ENCODE measurements at places on chromosomes 7 and 10.
A peak's percentile ranks its signal among the peaks of the same experiment; 100 is the strongest.

DNA sequence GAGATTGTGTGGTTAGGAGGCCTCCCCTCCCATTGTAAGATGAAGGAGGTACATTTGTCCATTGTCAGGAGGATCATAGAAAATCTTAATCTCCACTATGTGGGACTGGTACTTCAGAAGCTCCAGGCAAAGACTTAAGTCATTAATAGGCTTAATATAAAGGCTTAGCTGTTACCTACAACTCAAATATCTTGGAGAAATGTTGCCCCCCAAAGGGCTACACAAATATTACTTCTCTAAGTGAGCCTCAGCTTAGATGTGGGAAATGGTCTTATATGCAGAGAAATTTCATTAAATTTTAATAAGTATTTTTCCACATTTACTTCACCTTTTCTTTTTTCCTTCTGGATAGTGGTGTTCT lies 27.2 kb downstream of the TAS2R41 start:
- no peak for DNase-seq

GRCh38 chr7:130278860-130279259 lies 12.2 kb downstream of the CPA2 start:
- DNase-seq = peak; percentile 93

GRCh38 chr7:32036557-32036956 lies 33.6 kb downstream of the PDE1C start:
- DNase-seq = peak; percentile 56

- DNase-seq = no peak
Measured at GRCh38 chr7:66549466-66549865, 79.2 kb upstream of the KCTD7 start.

DNA sequence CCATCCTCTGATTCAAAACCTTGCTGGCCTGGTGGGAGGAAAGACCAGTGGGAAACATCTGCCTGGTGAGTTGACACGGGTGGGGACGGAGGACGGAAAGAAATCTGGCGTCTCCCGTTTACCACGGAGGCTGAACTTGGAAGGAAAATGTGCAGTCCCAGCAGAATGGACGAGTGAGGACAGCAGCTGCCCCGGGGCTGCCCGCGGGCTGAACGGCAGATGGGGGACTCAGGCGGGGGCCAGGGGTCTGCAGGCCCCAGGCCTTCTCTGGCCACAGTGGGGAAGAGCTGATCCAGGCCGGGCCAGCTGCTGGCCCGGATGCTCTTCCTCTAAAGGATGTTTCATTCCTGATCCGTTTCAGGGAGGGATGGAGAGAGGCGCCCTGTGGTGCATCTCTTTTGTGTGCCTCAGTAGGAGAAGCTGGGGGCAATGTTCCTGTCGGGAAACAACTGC lies 147.5 kb upstream of the CHST15 start:
- no peak for DNase-seq

DNA sequence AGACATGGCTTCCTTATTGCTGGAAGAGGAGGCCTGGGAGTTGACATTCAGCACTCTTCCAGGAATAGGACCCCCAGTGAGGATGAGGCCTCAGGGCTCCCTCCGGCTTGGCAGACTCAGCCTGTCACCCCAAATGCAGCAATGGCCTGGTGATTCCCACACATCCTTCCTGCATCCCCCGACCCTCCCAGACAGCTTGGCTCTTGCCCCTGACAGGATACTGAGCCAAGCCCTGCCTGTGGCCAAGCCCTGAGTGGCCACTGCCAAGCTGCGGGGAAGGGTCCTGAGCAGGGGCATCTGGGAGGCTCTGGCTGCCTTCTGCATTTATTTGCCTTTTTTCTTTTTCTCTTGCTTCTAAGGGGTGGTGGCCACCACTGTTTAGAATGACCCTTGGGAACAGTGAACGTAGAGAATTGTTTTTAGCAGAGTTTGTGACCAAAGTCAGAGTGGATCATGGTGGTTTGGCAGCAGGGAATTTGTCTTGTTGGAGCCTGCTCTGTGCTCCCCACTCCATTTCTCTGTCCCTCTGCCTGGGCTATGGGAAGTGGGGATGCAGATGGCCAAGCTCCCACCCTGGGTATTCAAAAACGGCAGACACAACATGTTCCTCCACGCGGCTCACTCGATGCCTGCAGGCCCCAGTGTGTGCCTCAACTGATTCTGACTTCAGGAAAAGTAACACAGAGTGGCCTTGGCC lies 4.3 kb downstream of the PGAM2 start:
- DNase-seq = no peak

- DNase-seq = peak; percentile 50
Measured at GRCh38 chr10:62492012-62492869, 118.1 kb downstream of the ZNF365 start.

GRCh38 chr10:87058171-87058570 lies 36.5 kb downstream of the GLUD1 start:
- DNase-seq = no peak

DNA sequence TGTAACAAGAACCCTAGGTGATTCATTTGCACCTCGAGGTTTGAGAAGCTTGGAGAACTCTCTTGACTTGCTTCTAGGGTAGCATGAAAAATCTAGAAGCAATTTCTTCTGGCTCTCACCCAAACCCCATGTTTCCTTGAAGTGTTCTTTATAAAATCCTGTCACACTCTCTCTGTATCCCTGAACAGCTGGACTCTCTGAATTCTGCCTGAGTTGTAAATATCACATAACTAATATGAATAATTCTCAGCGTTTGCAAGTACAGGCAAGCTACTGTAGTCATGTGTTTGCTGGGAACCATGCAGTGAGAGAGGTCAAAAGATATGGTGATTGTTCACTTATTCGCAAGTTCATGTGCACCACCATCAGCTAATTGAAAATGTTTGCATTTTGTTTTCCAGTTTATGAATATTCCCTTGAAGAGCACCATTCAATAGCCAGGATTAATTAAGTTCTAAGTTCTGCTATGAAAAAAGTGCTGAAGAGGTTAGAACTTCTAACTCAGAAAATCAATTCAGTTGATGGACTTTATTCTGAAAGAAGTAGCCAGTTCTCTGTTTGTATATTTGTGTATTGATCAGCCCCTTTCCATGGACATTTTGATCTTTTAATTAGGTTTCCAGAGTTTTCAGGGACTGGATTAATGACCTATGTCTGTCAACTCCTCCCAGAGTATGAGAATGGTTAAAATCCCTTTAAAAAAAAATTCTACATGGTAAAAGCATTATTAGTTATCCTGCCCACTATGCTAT lies 243.0 kb downstream of the PLXDC2 start:
- DNase-seq = no peak
